ENCODE measurements at places on chromosomes 2 and 18.
A peak's percentile ranks its signal among the peaks of the same experiment; 100 is the strongest.

GRCh38 chr18:13237073-13237472 lies 18.5 kb downstream of the LDLRAD4 start:
- no peak for DNase-seq

GRCh38 chr2:86704459-86704971 lies 15.6 kb upstream of the RMND5A start:
- DNase-seq = no peak

DNA sequence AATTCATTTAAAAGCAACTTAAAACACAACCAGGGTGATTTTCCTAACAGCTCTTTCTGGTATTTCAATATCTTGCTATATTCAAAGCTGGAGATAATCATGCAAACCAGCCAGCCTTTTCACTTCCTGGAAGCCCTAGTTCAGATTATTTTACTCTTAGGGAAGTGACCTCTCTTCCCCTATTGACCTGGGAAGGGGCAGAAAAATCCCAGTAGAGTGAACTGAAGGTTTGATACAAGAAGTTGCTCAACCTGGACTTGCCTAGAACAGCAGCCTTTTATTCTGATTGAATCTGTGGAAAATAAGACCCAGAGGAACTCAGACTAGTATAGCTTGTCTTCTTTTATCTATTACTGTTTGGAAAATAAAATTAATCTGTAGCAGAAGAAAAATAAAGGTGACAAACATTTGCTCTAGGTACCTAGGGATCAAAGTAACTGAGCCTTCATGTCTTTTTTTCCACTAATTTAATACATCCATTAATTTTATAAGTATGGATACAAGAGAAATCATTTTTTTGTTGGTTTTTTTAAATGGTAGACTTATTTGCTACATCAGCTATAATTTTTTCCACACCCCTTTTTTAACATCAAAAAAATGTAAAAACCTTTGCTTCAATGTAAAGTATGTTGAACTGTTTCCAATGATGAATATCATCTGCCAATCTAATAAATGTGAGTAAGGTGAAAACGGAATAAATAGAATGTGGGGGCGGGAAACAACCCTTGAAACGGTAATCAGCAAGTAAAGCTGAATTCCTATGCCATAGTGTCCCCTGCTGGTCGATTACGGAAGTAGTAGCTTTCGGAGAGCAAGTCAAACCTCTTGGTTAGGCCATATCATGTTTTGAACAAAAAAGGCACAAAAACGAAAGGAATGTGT lies 629.9 kb downstream of the NRXN1 start:
- DNase-seq = peak; percentile 53

- DNase-seq = no peak
Observed at GRCh38 chr2:85012431-85012830, 41.5 kb downstream of the KCMF1 start.

- no peak for DNase-seq
Observed at GRCh38 chr18:62651276-62652056, 63.9 kb upstream of the PHLPP1 start.

All from NCI-H1105 (cell line).